ENCODE measurements at places on chromosomes 4 and X.

DNA sequence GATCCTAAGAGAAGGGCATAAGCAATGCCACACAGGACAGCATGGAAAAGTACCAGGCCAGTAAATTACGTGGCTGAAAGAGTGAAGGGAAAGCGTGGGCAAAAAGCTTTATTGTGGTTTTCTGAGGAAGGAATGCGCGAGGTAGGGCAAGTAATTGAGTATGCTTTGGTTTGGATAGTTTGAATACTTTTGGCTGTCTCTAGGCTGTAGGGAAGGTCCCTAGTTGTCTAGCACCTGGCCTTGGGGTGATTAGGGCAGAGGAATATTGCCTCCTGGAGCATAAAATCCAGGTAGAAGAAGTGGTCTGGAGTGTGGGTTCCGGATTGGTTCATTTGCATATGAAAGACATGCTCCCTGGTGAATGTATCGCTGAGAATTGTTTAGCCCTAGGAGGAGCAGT lies 46.4 kb upstream of the NALF2 start:
- DNase-seq, result no peak

- no peak for DNase-seq
Observed at GRCh38 chr4:53306729-53307128, 59.1 kb downstream of the SCFD2 start.

- no peak for DNase-seq
Observed at GRCh38 chrX:38641197-38641596, 79.9 kb downstream of the TSPAN7 start.

DNA sequence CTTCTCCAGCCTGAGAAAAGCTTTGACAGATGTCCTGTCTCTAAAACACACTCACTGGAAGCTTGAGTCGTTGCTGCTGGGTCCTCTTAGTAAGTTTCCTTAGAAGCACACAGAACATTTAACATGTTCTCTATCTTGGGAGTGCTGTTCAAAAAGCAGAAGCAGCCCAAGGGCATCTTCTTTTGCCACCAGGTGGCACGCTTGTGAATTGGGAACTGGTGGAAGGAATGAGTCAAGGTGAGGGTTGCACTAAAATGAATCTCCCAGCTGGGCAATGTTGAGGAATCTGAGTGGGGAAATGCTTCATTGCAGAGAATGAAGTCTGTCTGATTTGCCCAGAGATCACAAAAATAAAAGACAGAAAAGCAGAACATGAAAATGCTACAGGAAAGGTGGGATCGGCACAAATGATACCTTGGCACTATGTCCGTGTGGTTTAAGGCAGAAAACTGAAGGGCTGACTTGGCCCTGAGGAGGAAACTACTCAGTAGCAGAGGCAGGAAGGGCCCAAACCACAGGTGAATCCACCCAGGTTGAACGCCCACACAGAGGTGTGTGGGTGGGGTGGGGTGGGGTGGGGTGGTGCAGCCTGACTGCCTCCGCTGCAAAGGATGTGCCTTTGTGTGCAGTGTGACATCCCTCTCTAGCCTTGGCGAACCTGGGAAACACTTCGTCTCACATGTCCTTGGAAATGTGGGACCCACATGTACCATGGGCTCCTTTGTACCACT lies 26.0 kb downstream of the KIT start:
- peak; percentile 52 for DNase-seq

- no peak for DNase-seq
Observed at GRCh38 chr4:63349674-63350025, 1059.6 kb downstream of the TECRL start.

- DNase-seq, result no peak
Observed at GRCh38 chrX:118286066-118286762, 59.7 kb upstream of the WDR44 start.

- DNase-seq, result peak; percentile 3
Observed at GRCh38 chrX:149829751-149830191, 48.0 kb downstream of the MAGEA9 start.

- DNase-seq, result no peak
Observed at GRCh38 chrX:9533611-9534010, 68.8 kb downstream of the TBL1X start.

- peak; percentile 5 for DNase-seq
Observed at GRCh38 chr4:20251796-20252655, at the start of gene SLIT2. SLIT2 (plus strand) TSS chr4:20251905; CDS start chr4:20253816, 1,911 bp downstream.

GRCh38 chrX:31093639-31093975 lies 21.8 kb upstream of the FTHL17 start:
- no peak for DNase-seq

- no peak for DNase-seq
Observed at GRCh38 chr4:9916346-9916745, 105.0 kb downstream of the SLC2A9 start.

GRCh38 chrX:107851215-107851614 lies 25.5 kb downstream of the MID2 start:
- no peak for DNase-seq

DNA sequence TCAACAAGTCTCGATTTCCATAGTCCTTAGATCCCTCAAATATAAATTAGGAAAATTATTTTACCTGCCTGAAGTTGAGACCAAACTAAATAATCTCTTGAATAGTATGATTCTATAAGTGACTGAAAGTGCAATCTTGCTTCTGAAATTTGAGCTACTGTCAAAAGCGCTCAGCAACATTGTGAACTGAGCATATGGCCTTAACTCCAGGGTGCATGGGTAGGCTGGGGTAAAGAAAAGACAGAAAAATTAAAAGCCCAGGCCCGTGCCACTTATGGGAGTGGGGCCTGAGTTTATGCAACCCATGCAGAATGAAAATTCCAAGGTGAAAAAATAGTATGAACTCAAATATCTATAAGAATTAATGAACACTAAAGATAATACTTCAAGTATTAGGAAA lies 9.8 kb downstream of the PGRMC2 start:
- DNase-seq, result no peak

DNA sequence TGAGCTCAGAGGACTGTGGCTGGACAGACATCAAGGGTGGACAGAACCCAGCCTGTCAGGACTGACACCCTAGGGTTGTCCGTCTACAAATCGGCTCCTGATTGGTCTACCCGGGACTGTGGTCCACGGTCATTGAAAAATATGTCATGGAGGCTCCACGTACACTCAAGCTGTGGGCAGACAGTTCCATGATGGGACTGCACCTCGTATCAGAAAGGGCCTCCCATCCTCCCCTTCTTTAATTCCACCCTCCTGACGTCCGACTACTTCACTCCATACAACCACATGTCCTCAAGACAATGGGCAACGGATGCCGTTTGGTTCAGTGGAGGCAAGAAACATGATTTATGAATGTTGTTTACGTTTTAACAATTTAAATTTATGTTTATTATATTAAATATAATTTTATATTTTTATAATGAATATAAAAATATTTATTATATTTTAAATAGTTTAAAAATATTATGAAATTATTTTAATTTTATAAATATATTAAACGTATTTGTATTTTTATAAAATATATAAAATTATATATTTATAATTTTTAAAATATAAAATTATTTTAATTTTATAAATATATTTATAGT lies 58.0 kb upstream of the SHOX start:
- DNase-seq, result no peak

DNA sequence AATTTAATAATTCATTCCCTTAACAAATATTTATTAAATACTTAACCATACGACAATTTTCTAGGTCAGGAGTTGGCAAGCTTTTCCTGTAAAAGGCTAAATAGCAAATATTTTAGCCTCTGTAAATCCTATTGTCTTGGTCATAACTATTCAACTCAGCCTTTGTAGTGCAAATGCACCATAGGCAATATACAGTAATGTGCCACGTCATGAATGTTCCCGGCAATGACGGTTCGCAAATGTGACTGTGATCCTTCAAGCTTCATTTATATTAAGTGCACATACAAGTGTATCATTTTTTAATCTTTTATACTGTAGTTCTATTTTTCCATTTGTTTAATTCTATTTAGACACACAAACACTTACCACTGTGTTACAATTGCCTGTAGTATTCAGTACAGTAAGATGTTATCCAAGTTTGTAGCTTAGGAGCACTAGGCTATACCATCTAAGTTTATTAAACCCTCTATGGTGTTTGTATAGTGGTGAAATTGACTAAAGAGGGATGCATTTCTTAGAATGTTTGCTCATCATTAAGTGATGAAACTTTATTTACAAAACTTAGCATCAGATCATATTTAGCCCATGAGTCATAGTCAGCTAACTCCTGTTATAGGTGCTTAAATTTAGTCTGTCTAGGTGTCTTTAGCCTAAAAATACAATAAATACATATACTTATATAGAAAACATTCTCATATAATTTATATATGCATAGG lies 553.6 kb downstream of the STPG2 start:
- DNase-seq, result no peak

GRCh38 chrX:15413101-15413500 lies 28.9 kb upstream of the VEGFD start:
- no peak for DNase-seq

- peak; percentile 52 for DNase-seq
Observed at GRCh38 chrX:137031517-137032340, 2.1 kb downstream of the GPR101 start.

DNA sequence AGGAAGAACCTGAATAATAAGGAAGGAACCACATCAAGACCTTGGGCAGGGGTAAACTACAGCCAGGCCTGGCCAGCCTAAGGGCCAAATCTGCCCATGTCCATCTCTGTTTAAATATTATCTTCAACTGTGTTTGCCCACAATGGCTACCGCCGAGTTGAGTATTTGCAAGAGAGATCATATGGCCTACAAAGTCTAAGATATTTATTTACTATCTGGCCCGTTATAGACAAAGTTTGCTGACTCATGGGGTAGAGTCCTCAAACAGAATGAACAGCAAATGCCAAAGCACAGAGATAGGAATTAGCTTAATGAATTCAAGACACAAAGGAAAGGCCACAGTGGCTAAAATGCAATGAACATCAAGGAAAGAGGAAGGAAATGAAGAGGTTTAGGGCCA lies 44.8 kb downstream of the RPS6KA3 start:
- DNase-seq, result no peak

- DNase-seq, result no peak
Observed at GRCh38 chrX:45172890-45173289, 27.8 kb downstream of the DIPK2B start.

GRCh38 chr4:8467016-8467415 lies 26.4 kb downstream of the TRMT44 start:
- DNase-seq, result no peak

- DNase-seq, result peak; percentile 11
Observed at GRCh38 chrX:106481341-106481740, 130.4 kb upstream of the RADX start.

GRCh38 chrX:143648705-143649104 lies 12.8 kb upstream of the SLITRK4 start:
- no peak for DNase-seq

GRCh38 chr4:188372058-188372457 lies 232.8 kb downstream of the TRIML1 start:
- no peak for DNase-seq

DNA sequence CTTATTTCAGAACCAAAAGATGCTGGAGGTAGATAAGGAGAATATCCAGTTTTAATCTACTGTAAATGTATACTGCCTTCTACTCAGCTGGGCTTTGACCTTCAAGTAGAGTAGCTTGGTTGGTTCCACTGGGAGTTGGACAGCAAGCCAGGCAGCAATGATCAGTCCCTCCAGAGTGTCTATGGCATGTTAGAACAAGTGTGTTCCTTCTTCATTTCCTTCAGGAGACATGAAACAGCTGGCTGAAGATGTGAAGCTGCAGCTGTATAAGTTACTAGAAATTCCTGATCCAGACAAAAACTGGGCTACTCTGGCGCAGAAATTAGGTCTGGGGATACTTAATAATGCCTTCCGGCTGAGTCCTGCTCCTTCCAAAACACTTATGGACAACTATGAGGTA lies 111.1 kb downstream of the NFKB1 start:
- DNase-seq, result no peak

DNA sequence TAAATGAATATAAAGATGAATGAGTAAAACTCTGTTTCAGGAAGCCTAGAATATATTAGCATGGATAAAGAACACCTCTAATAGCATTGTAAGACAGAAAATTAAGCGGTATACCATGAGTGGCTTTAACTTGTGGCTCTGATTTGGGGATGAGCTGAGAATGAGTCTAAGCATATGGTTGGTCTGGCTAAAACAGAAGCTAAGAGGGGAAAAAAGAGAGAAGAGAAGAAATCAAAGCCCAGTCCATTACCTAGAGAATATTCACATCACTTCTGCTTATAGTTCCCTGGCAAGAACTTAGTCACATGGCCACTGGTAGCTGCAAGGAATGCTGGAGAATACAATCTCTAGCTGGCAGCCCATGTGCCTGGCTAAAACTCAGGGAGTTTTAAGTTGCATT lies 414.5 kb downstream of the PRDM5 start:
- DNase-seq, result no peak

DNA sequence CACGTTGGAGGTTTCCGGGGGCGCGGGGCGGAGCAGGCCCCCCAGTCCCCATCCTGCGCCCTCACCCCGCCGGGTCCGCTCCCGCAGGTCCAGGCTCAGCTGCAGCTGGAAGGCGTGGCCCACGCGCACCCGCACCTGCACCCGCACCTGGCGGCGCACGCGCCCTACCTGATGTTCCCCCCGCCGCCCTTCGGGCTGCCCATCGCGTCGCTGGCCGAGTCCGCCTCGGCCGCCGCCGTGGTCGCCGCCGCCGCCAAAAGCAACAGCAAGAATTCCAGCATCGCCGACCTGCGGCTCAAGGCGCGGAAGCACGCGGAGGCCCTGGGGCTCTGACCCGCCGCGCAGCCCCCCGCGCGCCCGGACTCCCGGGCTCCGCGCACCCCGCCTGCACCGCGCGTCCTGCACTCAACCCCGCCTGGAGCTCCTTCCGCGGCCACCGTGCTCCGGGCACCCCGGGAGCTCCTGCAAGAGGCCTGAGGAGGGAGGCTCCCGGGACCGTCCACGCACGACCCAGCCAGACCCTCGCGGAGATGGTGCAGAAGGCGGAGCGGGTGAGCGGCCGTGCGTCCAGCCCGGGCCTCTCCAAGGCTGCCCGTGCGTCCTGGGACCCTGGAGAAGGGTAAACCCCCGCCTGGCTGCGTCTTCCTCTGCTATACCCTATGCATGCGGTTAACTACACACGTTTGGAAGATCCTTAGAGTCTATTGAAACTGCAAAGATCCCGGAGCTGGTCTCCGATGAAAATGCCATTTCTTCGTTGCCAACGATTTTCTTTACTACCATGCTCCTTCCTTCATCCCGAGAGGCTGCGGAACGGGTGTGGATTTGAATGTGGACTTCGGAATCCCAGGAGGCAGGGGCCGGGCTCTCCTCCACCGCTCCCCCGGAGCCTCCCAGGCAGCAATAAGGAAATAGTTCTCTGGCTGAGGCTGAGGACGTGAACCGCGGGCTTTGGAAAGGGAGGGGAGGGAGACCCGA lies 14.0 kb downstream of the SHOX start:
- no peak for DNase-seq

DNA sequence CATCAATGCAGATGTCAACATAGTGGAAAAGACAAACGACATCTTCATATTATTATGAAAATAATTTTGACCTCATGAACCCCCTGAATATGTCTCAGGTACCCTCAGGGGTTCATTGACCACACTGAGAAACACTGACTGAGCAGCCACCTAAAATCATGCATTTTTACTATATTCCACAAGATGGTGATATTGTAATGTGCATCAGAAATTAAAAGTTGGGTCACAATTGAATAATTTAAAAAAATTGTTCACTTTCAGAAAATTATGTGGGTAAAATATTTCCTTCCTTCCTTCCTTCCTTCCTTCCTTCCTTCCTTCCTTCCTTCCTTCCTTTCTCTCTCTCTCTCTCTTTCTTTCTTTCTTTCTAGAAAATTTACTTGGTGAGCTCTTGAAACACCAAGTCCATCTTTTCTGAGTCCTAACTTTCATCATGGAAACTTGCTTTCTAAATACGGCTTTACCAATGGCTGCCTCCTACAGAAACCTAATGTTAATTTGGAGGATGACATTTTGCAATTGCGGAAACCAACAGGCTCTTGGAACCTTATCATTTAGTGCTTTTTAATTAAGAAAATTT lies 103.6 kb downstream of the RTL3 start:
- DNase-seq, result no peak

- peak; percentile 68 for DNase-seq
Observed at GRCh38 chr4:173370130-173370476, 651 bp upstream of the SAP30 start.

Measured in activated naive CD4-positive, alpha-beta T cell treated with Interleukin-2 at 50 U/mL for 16 hours (primary cell).